ENCODE measurements at places on chromosomes 7 and 10.

DNA sequence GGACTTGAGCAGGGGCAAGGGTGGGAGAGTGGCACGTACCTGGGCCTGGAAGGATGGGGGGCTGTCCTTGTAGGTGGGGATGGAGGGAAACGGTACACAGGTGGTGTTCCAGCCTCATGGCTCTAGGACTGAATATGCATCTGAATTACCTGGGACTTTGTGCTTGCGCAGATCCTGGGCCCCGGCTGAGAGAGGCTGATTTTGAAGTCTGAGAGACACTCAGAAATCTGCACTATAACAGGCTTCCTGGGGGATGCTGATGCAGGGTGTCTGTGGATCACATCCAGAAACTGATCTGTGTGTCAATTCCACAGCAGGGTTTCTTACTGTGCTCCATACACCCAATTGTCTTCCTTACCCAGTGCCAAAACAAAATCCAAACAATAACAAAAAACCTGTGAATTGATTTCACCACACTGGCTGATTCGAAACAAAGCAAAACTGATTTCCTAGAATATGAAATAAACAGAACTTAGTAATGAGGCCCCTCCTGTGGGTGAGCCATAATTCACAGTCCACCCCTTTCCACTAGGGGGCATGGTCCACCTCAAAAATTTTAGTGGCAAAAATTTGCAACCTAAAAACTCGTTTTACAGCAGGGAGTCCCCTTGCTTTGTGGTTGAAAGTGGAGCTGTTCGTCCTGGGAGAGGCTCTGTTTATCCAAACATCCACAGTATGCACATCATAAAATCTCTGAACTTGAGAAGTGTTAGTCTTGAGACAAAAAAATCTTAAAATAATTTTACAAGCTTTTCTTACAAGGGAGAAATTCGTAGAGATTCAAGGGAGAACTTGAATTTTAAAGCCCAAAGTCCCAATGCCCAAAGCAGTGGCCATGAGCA, 32.0 kb upstream of the PLEKHA1 start:
- no peak for DNase-seq

DNA sequence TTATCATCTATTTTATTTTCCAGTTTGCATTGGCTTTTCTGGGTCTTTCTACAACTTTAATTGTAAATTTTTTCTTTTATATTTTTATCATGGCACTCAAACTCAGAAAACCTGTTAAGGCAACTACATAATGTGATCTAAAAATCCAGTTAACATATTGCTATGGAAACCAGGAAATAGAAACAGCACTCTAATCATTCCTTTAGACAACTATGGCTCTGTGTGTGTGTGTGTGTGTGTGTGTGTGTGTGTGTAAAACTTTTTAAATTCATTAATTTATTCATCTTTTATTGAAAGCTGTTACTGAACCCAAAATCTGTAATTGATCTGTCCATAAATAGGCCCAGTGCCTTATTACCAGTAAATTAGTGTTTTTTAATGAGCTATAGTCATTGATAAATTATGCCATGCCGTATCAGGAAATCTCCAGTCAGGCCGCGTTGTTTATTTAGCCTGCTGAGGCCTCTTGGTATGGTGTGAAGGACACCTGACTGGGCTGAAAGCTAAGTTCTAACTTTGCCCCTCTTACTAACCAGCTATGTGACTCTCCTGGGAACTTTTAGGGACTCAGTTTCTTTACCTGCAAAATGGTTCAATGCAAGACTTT, 1.5 kb upstream of the MET start:
- no peak for DNase-seq

- DNase-seq, result no peak
These were observed 340.0 kb downstream of the ELMO1 start for GRCh38 chr7:37108615-37109014.

- no peak for DNase-seq
These were observed 279.7 kb upstream of the KLF14 start for GRCh38 chr7:131013716-131014115.

GRCh38 chr10:124097883-124098282, 4.5 kb upstream of the CHST15 start:
- no peak for DNase-seq

DNA sequence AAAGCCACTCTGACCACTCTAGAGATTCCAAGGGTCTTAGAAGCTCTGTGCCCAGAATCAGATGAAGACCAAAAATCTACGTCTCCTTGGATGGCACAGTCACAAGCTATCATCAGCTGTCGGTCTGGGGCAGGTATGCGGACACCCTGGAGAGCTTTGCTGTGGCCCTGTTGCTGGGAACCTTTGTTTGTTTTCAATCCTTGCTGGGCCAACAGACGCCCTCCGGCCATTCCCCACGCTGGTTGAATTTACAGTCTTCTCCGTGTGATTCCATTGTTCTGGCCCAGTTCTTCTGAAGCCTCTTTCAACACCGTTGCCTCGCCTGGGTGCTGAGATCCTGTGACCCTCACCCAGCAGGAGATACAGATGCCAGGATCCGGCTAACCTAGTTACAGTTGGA, 149.4 kb upstream of the PFKP start:
- DNase-seq, result no peak

Measured in cortex of kidney (tissue), 1 donor.